EL (cell line): ENCODE measurements at places on chromosomes 13 and 19.
A peak's percentile ranks its signal among the peaks of the same experiment; 100 is the strongest.

- no peak for DNase-seq
These were observed 13.2 kb upstream of the PAK4 start for GRCh38 chr19:39112338-39112890.

- peak; percentile 13 for DNase-seq
These were observed 3.1 kb downstream of the CARS2 start for GRCh38 chr13:110702591-110703526.

- DNase-seq: peak; percentile 15
These were observed 60.9 kb downstream of the THSD1 start for GRCh38 chr13:52345048-52345447.

GRCh38 chr19:4456476-4456842, 1.1 kb downstream of the UBXN6 start:
- peak; percentile 76 for DNase-seq

- DNase-seq: no peak
These were observed 42.6 kb downstream of the ZNF527 start for GRCh38 chr19:37413313-37414084.

GRCh38 chr13:28624707-28625432, 34.1 kb upstream of the POMP start:
- DNase-seq: no peak

DNA sequence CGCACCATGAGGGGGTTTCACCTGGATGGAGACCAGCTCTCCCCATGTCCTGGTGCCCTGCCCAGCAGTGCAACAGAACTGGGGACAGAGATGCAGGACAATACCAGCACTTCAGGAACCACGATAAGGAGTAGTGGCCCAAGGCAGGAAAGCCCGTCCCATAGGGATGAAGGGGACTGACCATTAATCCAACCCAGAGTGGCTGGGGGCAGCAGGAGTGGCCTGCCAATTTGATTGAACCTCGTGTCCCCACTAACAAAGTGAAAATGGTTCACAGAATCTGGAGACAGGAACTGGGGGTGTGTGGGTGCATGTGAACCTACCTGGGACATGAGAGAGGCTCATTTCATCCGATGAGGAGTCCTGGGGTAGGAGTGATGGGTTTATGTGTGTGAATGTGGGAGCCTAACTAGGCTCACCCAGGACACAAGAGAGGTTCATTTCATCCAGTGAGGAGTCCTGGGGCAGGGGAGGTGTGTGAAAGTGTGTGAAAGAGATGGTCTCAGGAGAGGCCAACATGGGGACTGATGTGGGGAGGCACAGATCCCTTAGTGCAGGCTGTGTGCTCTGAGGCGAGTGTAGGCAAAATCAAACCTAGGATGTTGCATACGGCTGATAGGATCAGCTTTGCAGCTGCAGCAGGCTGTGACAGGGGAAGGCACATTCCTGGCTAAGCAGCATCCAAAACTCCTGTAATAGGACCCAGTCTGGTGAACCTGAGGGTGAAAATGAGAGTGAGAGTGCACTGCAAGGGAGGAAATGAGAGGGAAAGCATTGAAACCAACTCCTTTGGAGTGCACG, 98.2 kb downstream of the ZNF429 start:
- DNase-seq: peak; percentile 13

DNA sequence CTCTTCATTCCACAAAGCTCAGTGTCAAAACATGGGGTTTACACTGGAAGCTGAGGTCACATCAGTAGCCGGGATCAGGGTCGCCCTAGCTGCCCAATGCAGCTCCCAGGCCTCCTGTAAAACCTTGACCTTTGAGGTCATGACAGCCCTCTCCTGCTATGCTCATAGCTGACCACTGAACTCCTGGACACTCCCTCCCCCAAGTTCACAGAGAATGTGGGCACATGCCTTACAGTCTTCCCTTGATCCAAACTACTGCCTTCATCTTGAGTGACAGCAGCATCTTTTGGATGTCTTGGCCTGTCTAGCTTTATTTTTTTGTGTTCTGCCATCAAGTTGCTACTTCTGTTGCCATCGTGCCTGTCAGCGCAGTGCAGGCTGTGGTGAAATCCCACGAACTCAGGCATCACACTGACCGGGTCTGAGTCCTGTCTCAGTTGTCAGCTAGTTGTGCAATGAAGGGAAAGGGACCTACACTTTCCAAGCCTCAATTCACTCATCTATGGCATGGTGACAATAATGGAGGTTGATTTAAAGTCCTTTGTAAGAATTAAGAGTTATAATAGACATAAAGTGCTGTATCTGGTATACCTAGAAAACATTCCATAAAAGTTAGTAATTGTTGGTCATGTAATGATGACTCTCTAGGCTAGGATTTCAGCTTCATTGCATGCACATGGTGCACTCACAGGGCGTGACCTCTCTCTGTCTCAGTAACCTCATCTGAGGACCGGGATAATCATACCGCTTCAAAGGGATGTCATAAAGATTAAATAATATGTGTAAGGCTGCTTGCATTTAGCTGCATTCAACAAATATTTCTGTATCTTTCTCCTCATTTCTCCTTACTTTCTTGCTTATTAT, 16.4 kb upstream of the ALOX5AP start:
- DNase-seq: peak; percentile 92

DNA sequence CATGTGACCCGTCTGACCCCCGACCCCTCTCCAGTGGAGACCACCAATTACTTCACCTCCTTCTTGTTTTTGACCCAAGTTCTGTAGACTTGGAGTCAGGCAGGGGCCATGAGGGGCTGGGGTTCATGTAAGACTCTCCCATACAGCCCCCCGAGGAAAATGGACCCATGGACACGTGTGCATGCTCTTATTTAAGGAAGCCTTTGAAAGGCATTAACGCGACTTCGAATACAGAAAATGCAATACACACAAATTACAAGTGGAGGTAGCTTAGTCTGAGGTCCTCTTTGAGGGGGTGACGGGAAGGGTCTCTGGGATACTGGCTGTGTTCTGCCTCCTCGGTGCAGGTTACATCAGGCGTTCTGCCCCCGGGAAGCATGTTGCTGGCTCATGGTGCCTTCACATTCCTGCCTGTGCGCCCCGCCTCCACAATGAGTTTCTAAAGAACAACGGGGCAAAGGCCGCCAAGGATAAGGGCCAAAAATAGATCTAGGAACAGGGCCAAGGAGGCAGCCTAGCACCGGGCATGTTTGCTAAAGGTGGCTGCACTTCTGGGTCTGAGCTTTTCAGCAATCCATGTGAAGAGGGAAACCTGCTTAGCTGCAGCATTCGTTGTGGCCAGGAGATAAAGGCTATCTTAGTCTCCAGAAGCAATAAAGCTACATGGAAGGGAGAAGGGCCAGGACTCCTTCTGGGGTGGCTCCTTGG, 54.5 kb downstream of the RAB20 start:
- no peak for DNase-seq

GRCh38 chr13:106874323-106874722, 306.4 kb upstream of the ARGLU1 start:
- no peak for DNase-seq

DNA sequence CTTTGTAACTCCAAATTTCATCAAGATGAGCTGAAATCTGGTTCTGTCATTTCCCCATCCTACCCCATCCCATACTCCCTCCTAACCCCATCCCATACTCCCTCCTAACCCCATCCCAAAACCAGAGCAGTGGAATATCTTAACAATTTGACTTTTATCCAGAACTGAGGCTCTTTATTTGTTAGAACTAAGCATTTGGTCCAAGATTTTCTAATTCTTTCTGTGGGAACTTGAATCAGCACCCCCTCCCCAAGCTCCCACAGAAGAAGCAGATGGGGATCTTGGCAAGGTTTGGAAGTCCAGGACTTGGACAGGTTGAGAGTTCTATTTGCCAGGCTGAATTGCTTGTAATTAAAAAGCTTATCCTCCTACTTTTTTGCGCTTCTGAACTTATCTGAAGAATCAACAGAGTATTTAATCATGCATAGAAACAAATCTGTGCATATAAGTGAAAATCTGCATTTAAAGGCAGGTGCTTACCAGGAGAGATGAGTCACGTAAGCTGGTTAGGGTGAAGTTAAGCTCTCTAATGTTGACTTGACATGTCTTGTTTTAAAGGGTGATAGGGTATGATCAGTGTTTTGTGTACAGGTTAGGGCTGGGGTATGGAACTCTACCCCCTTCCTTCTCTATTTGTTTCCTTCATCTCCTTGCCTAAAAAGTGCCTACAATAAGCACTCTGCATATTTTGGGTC, 111.1 kb downstream of the COG6 start:
- no peak for DNase-seq

- no peak for DNase-seq
These were observed 153.6 kb upstream of the TMTC4 start for GRCh38 chr13:100828226-100828625.

GRCh38 chr13:33776239-33776881, 41.6 kb upstream of the RFC3 start:
- no peak for DNase-seq

DNA sequence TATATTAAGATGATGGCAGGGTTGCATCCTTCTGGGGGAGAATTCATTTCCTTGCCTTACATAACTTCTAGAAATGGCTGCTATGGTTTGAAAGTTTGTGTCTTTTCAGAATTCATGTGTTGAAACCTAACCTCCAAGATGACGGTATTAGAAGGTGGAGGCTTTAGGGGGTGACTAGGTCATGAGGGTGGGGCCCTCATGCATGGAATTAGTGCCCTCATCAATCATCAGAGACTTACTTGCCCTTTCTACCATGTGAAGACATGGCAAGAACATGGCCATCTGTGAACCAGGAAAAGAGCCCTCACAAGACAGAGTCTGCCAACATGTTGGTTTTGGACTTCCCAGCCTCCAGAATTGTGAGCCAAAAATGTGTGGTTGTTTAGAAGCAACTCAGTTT, 14.8 kb upstream of the FCER2 start:
- no peak for DNase-seq

GRCh38 chr13:97654236-97654635, 220.3 kb downstream of the RAP2A start:
- no peak for DNase-seq

GRCh38 chr13:107138486-107138885, 570.5 kb upstream of the ARGLU1 start:
- no peak for DNase-seq

DNA sequence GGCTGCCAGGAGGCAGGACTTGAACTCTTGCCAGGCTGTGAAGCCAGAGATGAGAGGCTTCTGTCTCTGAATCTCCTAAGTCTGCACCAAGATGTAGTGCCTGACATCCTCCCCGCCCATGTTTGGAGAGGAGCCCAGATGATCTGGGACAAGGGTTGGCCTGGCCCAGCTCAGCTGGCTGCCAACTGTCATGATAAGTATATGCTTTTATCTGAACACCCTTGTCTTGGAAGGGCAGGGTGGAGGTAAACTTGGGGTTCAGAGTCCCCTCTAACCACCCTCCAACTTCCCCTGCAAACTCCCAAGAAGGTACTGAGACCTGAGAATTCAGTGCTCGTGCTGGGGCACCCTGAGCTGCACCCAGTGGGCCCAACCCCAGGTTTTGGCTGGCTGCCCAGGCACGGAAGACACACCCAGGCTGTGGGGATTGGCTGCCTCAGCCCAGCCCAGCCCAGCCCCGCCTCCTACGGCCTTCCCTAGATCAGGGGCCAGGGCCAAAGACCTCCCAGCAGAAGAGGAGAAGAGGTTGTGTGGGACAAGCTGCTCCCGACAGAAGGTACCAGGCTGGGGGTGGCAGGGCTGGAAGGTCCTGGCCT, at the start of gene CYP4F12:
Gene CYP4F12, plus strand, starts transcription at position 508 of the 596 bp plus-strand sequence. CDS start 443 bp downstream, outside the sequence.
- DNase-seq: peak; percentile 2

DNA sequence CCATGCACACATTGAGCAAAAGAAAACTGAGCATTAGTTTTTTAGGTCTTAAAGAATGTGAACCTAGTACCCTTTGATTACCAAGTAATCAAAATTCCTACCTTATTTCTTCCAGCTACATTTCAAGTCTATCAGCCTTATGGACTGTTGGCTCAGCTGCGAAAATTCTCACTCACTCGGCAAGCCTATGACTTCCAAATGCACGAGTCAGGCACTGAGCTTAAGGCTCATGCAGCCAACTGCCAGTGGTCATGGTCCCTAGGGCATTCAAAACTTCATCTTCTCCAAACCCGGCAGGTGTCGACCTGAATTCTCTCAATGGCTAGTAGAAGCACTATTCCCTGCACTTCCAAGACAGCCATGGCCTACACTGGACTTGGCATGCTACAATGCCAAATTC, 41.2 kb downstream of the RUBCNL start:
- peak; percentile 20 for DNase-seq

- no peak for DNase-seq
These were observed 23.1 kb downstream of the CACNA1A start for GRCh38 chr19:13483215-13483614.

DNA sequence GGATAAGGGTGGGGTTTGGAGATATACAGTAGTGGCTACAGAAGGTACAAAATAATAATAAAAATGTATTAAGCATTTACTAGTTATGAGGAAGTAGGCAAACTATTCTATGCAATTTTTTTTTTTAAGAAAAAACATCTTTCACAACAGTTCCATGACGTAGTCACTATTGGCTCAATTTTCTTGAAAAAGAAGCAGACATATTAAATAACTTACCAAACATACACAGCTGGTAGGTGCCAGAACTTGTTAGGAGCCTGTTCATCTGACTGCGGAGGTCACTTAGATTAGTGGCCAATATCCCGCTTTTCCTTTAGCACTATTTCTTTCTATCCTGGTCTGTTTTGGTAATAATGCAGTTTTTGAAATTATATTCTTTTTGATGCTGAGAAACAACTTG, 593.5 kb downstream of the KCTD12 start:
- DNase-seq: no peak

DNA sequence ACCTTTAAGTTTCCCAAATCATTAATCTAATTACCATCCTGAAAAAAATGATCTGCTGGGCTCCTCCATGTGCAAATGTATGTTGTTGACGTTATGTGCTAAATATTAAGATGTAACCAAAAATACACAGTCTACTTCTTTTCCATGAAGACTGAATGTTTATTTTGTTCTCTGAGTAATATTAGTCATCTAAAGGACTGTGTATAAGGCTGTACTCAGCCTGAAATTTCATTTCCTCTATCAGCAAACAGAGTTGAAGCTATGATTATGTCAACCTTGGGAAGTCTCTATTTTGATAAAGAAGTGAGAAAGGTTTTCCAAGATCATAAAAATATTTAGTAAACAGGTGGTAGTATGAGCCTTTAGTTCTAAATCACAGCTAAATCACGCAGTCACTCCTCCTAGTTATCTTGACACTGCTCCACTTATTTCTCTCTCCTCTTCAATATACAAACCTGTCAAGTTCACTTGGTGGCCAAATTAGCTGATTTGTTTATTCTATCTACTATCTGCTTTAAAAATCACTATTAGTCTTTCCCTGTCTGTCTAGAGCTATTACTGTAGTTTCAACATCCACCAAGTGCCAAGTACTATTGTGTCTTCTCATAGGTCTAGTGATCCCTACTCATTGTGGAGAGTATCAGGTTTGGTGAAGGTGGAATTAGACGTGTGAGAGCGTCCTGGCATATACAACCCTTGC, 211.7 kb upstream of the STARD13 start:
- peak; percentile 47 for DNase-seq
